ENCODE measurements at places on chromosomes 7 and 10.

GRCh38 chr10:129279446-129280154 lies 187.4 kb upstream of the MGMT start:
- DNase-seq, result no peak

DNA sequence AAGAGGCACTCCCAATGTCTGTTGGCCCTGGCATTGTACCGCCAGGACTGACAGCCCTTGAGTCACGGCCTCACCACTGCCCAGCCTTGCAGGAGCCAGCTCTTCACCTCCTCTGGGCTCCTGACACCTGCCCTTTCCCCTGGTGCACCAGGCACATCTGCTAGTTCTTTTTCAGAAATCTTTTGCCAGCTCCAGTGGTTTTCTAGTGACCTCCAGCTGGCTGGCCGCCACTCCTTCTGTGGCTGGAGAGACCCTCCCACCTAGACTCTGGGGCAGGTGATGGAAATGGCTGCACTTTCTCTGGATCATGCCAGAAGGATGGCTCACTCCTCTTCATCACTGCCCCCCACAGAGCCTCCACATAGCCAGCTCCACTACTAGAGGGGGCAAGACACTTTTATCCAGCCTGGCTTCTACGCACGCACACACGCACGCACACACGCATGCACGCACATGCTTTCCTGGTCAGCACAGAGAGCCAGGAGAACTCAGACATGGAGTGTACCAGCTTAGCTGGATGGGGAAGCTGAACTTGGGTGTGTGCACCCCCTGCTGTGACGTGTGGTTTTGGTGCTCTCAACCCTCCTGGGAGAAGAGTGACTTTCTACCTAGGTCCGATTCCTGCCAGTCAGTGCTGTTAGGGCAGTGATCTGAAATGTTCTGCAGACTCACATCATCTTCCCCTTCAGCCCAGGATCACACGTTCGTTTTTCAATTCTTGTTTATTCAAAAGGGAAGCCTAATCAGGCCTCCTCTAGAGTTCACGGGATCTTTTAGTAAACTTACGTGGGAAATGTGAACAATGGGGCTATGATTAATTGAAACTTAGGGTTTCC lies 222.0 kb downstream of the PRPF18 start:
- no peak for DNase-seq

GRCh38 chr7:30799206-30799975 lies 28.2 kb downstream of the MINDY4 start:
- no peak for DNase-seq

- no peak for DNase-seq
These were observed 21.0 kb downstream of the UPP1 start for GRCh38 chr7:48109848-48110663.

- DNase-seq, result no peak
These were observed 69.5 kb downstream of the PTPN12 start for GRCh38 chr7:77606562-77606961.

- DNase-seq, result no peak
These were observed 254.8 kb downstream of the PHF14 start for GRCh38 chr7:11228515-11228914.

DNA sequence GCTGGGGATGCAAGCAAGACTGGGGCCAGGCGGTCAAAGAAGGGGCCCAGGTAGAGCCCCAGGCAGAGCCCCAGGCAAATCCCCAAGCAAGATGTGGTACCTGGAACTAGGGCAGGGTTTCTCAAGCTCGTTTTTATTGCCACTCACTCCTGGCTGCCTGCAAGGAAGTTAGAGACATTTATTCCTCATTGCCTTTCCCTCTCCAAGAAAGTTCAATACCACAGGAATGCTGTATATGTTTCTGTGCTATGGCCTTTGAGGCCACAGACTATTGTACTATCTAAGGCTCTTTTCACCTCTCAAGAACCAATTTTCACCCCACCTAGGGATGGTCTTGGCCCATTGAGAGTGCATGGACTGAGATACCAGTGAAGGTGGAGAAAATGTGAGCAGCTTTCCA lies 71.3 kb downstream of the TACC2 start:
- no peak for DNase-seq

DNA sequence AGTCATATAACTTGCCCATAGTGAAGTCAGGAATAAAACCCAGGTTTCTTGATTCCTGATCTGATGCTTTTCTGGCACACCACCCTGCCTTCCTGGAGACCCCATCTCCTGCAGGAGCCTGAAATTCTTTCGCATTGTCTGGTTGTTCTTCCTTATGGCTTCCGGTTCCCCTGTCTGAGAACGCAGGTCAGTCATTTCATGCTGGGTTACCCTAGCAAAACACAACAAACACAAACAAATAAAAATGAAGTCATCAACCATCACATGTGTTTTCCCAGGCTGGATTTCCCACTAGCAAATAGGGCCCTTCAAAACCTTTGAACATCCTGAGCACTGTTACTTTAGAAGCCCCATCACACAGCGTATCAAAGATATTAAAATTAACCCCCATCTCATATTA lies 569.6 kb downstream of the LRMDA start:
- DNase-seq, result no peak

- DNase-seq, result no peak
These were observed 127.1 kb downstream of the CREB5 start for GRCh38 chr7:28539289-28539981.

All from left renal pelvis (tissue), 4 donors.